ENCODE measurements at places on chromosomes 7 and 10. TPM values are rescaled to one million over a fixed set of nuclear protein-coding genes. Genes with fewer than 3 reads are reported as not detected.

GRCh38 chr10:92590623-92591549 is 2.0 kb upstream of the KIF11 start:
- DNase-seq, result no peak

- peak; percentile 18 for DNase-seq
Observed at GRCh38 chr10:93893646-93894515, at the start of gene SLC35G1. TSS of gene SLC35G1 (plus strand) at chr10:93893978. CDS start at chr10:93894034, 56 bp downstream.

GRCh38 chr10:30583778-30584415 is 45.7 kb downstream of the LYZL2 start:
- peak; percentile 89 for DNase-seq

The MRPS17 gene
- total RNA-seq, result 15.6 TPM

The FAM241B gene
- 2.3 TPM for total RNA-seq

- DNase-seq, result no peak
Observed at GRCh38 chr10:45487735-45488134, 113.7 kb downstream of the ALOX5 start.

GRCh38 chr7:130452951-130453350 is 12.1 kb upstream of the CEP41 start:
- DNase-seq, result no peak

DNA sequence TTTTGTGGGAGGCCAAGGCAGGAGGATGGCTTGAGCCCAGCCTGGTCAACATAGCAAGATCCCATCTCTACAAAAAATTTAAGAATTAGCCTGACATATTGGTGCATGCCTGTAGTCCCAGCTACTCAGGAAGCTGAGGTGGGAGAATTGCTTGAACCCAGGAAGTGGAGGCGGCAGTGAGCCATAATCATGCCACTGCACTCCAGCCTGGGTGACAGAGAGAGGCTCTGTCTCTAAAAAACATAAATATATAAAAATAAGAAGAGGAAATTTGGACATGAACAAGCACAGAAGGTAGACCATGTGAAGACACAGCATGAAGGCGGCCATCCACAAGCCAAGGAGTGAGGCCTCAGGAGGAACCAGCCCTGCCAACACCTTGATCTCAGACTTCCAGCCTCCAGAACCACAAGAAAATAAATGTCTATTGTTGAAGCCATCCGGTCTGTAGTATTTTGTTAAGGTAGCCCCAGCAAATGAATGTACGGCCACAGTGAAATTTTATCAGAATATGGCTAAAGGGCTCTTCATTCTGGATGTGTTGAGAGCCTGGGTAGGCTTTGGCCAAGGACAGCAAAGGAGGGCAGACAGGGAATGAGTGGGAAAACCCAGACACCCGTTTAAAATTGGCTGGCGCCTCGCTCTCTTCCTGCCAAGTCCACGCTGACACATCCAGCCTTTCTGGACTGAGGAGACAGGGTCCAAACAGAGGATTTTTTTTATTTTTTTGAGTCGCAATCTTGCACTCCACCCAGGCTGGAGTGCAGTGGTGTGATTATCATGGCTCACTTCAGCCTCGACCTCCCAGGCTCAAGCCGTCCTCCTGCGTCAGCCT is 12.9 kb upstream of the GRID2IP start:
- no peak for DNase-seq

The ALKBH4 gene
- total RNA-seq, result 26.6 TPM

GRCh38 chr10:78672918-78673317 is 395.8 kb upstream of the ZMIZ1 start:
- peak; percentile 84 for DNase-seq

DNA sequence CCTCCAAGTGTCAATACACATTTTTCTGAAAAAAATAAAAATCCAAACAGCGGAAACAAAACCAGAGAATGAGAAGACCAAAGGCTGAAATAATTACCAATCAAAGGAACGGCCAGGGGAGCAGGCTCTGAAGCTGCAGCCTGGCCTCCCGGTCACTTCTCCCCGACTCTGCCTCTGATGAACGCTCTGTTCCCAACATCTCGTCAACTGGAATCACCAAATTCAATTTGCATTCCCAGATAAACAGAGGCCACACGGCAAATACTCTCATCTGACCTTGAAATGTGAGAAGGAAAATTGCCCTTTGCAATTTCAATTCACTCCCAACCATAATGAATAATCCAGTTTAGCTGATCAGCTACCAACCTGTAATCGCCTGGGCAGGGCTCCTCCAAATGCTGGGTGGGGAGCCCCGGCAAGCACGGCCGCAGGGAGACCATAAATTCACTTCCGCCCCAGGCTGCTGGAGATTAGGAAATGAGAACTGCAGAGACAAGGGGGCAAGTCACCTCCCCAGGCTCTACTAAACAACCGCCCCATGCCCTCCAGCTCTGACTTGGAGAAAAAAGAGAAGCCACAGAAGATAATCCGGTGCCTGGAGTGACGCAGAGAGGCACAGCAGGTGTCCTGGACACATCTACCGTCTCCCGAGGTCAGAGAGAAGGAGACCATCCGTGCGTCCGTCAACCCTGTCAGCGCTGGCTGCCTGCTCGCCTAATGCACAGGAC is 153.2 kb downstream of the MAD1L1 start:
- DNase-seq, result no peak

DNA sequence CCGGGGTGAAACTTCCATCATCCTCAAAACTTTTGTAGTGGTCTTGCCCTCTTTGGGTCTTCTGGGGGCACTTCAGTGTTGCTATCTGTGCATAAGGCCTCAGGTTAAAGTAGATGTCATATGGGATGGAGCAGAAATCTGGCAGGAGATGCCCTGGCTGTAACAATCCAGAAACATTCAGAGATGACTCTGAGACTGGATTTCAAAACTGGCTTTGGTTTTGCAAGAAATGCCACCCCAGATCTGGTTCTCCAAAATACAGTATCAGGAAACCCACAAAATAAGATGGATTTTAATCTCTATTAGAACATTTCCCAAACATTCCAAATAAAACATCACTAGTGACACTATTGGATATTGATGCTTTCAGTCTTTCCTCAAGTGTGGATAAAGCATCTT is 191.5 kb downstream of the REEP3 start:
- no peak for DNase-seq

DNA sequence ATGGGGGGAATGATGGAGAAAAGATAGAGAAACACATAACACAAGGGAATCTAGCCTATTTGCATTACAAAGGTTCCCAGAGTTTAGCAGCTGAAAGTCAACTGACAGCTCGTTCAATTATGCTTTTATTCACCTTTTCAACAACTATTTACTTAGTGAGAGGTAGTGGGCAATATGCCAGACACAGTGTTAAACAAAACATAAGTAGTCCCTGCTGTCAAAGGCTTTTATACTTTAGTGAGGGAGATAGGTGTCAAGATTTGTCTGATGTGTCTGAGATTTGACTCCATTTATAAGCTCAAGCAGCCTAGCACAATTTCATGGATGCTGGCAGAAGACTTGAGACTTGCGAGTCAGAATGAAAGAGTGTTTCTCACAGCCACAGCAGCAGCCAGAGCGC is 549.0 kb upstream of the VSTM2A start:
- no peak for DNase-seq

The CDHR1 gene
- 108 TPM for total RNA-seq

DNA sequence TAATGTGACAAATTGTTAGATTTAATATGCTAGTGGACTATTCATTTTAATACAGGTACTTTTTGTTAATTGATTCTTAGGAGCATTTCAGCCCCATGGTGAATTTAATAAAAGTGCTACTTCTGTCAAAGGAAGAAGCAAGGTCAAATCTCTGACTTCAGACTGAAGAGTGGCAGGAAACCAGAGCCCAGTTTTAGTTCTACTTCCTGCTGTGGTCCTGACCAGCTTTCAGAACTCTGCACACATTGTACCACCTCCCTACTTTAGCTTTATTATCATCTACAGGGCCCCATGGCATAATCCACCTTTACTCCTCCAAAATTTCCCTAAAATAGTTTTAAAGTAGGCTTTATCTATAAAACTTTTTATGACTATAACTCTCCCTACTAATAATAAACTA is 33.7 kb downstream of the CTTNBP2 start:
- no peak for DNase-seq

- DNase-seq, result no peak
Observed at GRCh38 chr10:77926566-77927401, at the start of gene DLG5. TSS of gene DLG5 (minus strand) at chr10:77926755. CDS start at chr10:77926520, 235 bp downstream.

The PAX4 gene
- not detected for total RNA-seq

The ATP5F1C gene
- total RNA-seq, result 438 TPM

GRCh38 chr10:12423896-12424295 is 74.5 kb downstream of the CAMK1D start:
- no peak for DNase-seq
